Memory B cell (primary cell): ENCODE measurements at places on chromosomes 7 and 10.
A peak's percentile ranks its signal among the peaks of the same experiment; 100 is the strongest.

GRCh38 chr7:23107781-23108180 is 2.2 kb downstream of the KLHL7 start:
- H3K27ac ChIP-seq: no peak overlapping the region
- no peak for DNase-seq
- no peaks in the 10 kb centered on the region for H3K27me3 ChIP-seq
- H3K4me1 ChIP-seq: peaks cover 29% of the 10 kb centered on the region
- no peak overlapping the region for H3K4me3 ChIP-seq

- H3K4me3 ChIP-seq: no peak overlapping the region
- no peak for DNase-seq
- no peaks in the 10 kb centered on the region for H3K27me3 ChIP-seq
- H3K4me1 ChIP-seq: no peaks in the 10 kb centered on the region
- H3K36me3 ChIP-seq: no peaks in the 10 kb centered on the region
- H3K27ac ChIP-seq: no peak overlapping the region
Observed at GRCh38 chr10:33570495-33570894, 236.0 kb upstream of the NRP1 start.

DNA sequence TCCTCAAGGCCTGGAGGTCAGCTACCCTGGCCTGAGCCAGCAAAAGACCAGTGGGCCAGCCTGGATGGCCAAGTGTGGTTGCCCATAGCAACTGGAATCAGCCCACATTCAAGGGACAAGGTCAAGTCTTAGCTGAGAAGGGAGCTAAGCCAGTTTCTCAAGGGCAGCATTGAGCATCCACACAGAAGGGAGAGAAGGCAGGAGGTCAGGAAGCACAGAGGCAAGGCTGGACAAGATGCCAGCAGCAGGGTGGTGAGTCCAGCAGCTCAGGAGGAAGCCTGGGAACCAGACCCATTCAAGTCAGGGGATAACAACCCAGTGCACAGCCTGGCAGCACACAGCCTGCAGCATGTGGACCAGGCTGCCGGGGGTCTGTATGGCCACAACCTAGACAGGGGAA is 54.0 kb upstream of the ZMIZ1 start:
- no peak for DNase-seq
- H3K4me3 ChIP-seq: no peak overlapping the region
- H3K4me1 ChIP-seq: no peaks in the 10 kb centered on the region
- peaks cover 4% of the 10 kb centered on the region for H3K36me3 ChIP-seq
- no peak overlapping the region for H3K27ac ChIP-seq

GRCh38 chr7:131556053-131556908 is at the start of gene PODXL:
TSS of gene PODXL (minus strand) at chr7:131556628. CDS start at chr7:131556359, 269 bp downstream.
- H3K4me1 ChIP-seq: peaks cover 14% of the 10 kb centered on the region
- peak within 1 kb of the TSS; percentile 89 for H3K4me3 ChIP-seq
- H3K27ac ChIP-seq: peak within 1 kb of the TSS; percentile 45
- H3K36me3 ChIP-seq: no peaks in the 10 kb centered on the region
- peaks cover 5% of the 10 kb centered on the region for H3K27me3 ChIP-seq

GRCh38 chr7:29413626-29414136 is 150.0 kb upstream of the PRR15 start:
- H3K4me1 ChIP-seq: no peaks in the 10 kb centered on the region
- H3K27ac ChIP-seq: no peak overlapping the region
- H3K36me3 ChIP-seq: no peaks in the 10 kb centered on the region
- H3K27me3 ChIP-seq: peaks cover 4% of the 10 kb centered on the region

GRCh38 chr7:155256761-155257481 is 40.8 kb upstream of the INSIG1 start:
- peaks cover 12% of the 10 kb centered on the region for H3K27me3 ChIP-seq
- H3K27ac ChIP-seq: no peak overlapping the region
- DNase-seq: no peak
- H3K4me1 ChIP-seq: peaks cover 7% of the 10 kb centered on the region

DNA sequence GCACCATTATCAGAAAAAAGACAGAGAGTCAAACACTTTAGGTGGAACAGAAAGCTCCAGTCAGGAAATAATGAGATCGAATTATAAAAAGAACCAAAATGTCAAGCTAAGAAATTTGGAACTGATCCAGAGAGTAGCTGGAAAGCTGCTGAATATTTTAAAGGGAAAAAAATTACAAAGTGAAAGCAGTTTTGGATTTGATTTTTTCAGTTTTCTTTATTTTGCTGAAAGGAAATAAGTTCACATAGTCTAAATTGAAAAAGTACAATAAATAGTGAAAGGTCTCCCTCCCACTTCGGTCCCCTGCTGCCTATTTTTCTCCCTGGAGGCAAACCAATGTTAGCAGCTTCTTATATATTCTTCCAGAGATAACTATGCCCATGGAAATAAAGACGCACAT is 11.3 kb upstream of the TOMM7 start:
- H3K27me3 ChIP-seq: peaks cover 8% of the 10 kb centered on the region
- no peak overlapping the region for H3K27ac ChIP-seq
- DNase-seq: no peak
- H3K4me3 ChIP-seq: no peak overlapping the region

DNA sequence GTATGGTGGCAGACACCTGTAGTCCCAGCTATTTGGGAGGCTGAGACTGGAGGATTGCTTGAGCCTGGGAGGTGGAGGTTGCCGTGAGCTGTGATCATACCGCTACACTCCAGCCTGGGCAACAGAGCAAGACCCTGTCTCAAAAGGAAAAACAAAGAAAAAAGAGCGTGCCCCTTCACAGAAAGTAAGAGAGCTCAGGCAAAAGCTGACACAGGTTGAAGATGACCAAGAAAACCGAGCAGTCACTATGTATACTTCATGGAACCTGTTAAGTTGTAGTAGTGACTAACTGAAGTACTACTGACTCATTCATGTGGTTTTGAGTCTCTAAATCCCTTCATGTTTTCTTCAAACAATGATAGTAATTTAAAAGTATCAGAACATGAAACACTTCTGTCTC is 1.2 kb upstream of the PRRT4 start:
- H3K4me3 ChIP-seq: peak overlapping the region; percentile 50
- H3K36me3 ChIP-seq: no peaks in the 10 kb centered on the region
- H3K27ac ChIP-seq: no peak overlapping the region
- DNase-seq: no peak
- H3K27me3 ChIP-seq: peaks cover 44% of the 10 kb centered on the region

DNA sequence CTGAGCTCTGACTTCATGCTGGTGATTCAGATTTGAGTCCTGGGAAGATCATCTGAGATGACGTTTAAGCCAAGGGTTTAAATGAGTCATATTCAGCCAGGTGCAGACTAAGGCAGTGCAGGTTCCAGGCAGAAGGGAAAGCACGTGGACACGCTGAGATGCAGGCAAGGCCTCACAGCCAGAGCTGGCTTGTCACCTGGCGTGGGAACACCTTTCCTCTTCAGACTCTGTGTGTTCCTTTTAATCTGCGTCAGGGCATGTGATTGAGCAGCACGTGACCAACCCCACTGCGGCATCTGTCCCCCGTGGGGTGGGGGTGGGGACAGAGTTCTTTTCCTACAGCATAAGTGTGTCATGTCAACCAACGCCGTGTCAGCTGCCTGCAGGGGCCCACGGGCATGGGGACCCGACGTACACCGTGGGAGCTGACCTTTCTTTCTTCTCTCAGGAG is 10.7 kb upstream of the IDI2 start:
- H3K27me3 ChIP-seq: no peaks in the 10 kb centered on the region
- peaks cover 8% of the 10 kb centered on the region for H3K4me1 ChIP-seq
- peak overlapping the region; percentile 11 for H3K4me3 ChIP-seq
- H3K36me3 ChIP-seq: peaks cover 5% of the 10 kb centered on the region
- peak overlapping the region; percentile 88 for H3K27ac ChIP-seq

DNA sequence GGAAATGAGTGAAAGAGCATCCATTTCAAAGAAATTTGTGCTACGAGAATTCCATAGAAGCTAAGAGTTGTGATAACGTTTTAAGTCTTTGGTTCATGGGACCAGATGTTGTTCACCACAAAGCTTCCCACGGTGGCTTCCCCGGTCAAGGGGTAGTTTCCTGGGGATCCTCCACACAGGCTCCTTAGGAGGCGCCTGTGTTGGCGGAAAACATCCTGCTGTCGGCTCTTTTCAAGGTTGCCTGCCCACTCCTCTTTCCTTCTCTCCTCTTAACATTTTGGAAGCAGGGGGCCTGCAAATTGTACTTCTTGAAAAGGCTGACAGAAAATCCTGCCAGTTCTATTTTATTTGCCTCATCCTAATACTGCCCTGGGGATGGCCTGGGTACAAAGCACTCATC is 398.6 kb downstream of the SORCS1 start:
- no peaks in the 10 kb centered on the region for H3K4me1 ChIP-seq
- no peak overlapping the region for H3K27ac ChIP-seq
- H3K36me3 ChIP-seq: no peaks in the 10 kb centered on the region
- H3K27me3 ChIP-seq: no peaks in the 10 kb centered on the region
- H3K4me3 ChIP-seq: no peak overlapping the region
- no peak for DNase-seq

DNA sequence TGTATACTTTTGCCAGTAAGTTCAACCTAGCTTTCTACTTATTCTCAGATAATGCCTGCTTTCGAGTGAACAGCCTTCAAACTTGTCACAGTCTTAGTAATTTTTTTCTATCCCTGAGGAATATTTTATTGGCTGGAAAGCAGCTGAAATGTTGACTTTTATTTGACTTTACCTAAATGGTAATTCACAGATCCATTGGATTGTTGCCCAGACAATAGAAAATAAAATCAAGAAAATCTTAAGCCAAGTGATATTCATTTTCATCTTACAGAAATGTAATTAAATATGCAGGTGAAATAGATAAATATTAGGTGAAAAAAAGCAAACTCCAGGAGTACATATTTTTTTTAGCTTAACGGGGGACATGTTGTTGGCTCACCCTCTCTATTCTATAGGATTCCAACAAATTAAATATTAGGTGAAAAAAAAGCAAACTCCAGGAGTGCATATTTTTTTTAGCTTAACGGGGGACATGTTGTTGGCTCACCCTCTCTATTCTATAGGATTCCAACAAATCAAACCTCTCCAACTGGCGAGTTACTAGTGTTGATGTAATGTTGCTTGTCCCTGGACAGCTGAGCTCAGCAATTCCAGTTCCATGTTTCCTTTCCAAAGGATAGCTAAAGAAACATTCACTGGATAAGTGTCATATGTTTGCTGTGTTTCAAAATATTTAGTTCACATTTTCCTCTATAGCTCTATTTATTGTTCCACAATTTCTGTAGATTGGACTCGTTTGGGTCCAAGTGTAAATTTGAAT is 4.2 kb downstream of the TMEM26 start:
- DNase-seq: no peak
- H3K27me3 ChIP-seq: peaks cover 7% of the 10 kb centered on the region
- no peaks in the 10 kb centered on the region for H3K36me3 ChIP-seq
- peaks cover 6% of the 10 kb centered on the region for H3K4me1 ChIP-seq
